Ovary (tissue), 10 donors: ENCODE measurements at places on chromosomes 12 and 14. TPM values are rescaled to one million over a fixed set of nuclear protein-coding genes. Genes with fewer than 3 reads are reported as not detected.

SLC10A1 gene
- polyA plus RNA-seq: not detected

- no peak for DNase-seq
These were observed 107.1 kb upstream of the WSCD2 start for GRCh38 chr12:108021949-108022522.

GRCh38 chr14:76589246-76589645 is 172.0 kb upstream of the VASH1 start:
- no peak for DNase-seq

GRCh38 chr12:44334347-44334746 is 498.5 kb downstream of the TMEM117 start:
- no peak for DNase-seq

CIROP gene
- polyA plus RNA-seq: not detected

DNA sequence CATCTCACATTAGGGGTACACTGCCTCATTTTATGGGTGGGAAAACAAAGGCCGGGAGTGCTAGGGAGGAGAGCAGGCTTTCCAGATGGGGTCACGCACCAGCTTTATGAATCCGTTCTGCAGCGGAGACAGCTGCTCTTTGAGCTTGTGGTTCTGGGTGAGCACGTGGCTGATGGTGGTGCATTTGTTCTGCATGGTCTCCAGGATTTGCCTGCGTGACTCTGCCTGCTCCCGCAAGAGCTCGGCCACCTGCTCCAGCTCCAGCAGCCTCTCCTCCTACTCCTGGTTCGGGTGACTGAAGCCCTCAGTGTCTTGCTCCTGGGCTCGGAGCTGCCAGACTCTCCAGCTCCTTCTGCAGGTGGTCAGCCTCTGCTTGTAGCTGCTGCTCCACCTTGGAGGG is 23.6 kb upstream of the BLTP3B start:
- DNase-seq: no peak
